Brain microvascular endothelial cell (primary cell): ENCODE measurements at places on chromosomes 13 and 19.

- peak; percentile 24 for DNase-seq
Measured at GRCh38 chr13:26017932-26018665, 33.7 kb downstream of the SHISA2 start.

DNA sequence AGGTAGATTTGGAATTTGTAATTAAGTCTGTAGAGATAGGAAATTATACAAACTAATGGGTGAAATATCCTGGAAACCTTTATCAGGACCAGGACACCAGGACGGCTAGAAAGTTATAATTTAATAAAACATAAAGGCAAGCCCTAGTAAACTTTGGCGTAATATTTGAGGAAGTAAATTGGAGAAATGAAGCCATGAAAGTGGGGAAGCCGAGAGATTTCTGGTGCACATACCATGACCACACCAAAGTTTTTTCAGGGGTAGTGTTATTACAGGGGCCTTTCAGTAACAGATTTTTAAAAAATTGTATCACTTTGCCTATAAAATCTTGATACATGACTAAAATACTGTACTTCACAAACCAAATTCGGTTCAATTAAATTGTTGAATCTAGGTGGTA, 54.7 kb upstream of the URAD start:
- no peak for DNase-seq

- no peak for DNase-seq
Measured at GRCh38 chr13:32845952-32846950, 170.0 kb upstream of the KL start.

DNA sequence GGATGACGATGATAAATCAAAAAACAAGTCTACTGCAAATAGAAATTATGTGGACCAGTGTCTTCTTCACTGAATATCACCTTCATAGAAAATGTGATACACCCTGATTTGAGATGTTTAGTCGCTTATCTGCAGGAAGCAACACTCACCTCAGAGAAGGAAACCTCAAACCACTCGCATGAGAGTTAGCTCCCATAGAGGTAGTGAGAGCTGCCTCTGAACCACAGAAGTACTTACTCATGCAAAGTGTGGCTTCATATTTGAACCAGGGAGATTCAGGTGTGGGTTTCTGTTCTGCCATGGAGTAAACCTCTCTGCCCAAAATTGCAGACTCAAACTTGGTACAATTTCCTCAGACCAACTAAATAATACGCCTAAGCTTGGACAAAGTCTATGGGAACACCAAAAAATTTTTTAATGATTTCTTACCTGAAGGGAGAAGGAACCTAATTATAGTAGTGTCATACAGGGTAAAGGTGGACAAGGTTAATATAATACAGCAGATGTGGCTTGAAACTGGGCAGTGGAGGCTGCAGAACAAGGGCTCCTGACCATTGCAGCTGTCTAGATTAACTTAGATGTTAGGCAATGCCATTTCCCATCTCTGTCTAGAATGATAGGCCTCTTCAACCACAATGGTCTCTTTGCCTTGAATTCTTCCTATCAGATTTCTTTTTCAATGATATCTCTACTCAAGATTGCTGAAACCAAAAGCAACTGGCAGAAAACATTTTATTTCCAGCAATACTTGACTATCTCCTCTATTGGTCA, 29.6 kb upstream of the RCBTB2 start:
- DNase-seq = no peak

DNA sequence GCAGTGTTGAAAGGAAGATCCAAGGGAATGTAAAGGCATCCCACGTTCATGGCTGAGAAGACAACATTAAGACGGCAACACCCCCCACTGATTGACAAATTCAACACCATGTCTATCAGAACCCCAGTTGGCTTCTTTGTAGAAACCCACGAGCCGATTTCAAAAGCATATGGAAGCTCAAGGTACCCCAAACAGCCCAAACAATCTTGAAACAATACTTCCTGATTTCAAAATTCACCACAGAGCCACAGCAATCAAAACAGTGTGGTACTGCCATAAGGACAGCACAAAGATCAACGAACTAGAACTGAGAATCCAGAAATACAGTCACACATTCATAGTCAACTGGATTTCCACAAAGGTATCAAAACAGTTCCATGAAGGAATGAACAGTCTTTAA, 6.2 kb downstream of the MIER2 start:
- DNase-seq = no peak

GRCh38 chr19:5122121-5122400, 153.1 kb downstream of the KDM4B start:
- no peak for DNase-seq

- no peak for DNase-seq
Measured at GRCh38 chr19:4829001-4829712, 2.4 kb downstream of the TICAM1 start.

- no peak for DNase-seq
Measured at GRCh38 chr13:78592584-78592983, 10.8 kb downstream of the POU4F1 start.

DNA sequence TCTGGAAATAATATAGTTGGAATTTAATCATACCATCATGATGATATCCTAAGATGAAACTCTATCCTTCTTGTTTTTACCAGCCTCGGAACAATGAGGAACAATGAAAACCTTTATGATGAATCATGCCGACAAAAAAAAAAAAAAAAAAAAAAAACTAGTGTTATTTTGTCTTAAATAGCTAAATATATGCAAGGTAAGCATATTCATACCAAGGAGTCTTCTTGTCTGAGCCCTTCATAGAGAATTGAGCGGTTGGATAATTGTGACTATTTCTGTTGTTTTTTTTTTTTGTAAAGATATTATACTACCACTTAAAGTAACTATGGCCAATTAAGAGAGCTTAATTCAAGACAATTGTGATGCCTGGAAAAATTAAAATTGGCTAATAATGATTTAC, 244.0 kb upstream of the PCDH9 start:
- no peak for DNase-seq

GRCh38 chr13:72473321-72473720, 254.1 kb downstream of the MZT1 start:
- DNase-seq = no peak

DNA sequence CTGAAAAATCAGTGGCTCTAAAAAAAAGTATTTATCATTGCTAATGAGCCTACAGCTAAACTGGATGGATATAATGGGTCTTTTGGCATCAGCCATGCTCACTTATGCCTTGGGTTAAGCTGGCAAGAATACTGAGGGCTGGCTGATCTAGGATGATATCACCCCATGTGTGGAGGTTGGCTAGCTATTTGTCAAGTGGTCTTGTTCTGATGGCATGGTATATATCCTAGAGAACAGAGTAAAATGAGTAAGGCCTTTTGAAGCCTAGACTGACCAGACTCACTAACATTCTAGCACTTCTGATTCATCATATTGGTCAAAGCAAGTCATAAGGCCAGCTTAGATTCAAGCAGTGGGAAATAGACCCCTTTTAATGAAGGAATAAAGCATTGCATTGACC, 383.0 kb downstream of the SLITRK1 start:
- peak; percentile 13 for DNase-seq

- peak; percentile 45 for DNase-seq
Measured at GRCh38 chr13:75437582-75438318, 44.2 kb downstream of the TBC1D4 start.

DNA sequence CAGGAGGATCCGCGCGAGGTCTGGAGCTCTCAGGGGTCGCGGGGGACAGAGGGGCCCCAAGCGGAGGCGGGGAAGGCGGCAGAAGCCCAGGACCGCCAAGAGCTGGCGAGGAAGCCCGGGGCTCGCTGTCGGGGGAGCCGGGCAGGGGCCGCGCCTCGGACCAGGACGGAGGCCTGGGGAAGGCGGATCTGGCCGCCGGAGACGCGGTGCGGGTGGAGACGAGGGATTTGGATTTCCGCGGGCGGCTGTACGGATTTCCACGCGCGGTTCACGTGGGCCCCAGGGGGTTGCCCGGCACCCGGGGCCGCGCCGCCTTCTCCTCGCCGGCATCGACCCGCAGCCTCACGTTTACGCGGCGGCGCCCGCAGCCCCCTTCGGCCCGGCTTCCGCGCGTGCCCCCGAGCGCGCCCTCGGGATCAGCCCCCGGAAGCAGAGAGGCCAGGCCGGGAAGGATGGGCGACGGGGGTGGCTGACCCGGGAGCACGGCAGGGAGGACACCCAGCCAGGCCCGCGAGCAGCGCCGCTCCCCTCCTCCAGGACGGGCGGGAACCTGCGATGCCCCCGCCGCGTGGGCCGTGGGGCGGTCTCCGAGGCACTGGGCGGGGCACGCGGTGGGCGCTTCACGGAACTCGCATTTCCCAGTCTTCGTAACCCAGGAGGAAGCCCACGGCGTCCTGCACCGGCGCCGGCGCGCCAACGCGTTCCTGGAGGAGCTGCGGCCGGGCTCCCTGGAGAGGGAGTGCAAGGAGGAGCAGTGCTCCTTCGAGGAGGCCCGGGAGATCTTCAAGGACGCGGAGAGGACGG, 4.7 kb downstream of the F7 start:
- no peak for DNase-seq

GRCh38 chr13:51241720-51242119, 19.5 kb downstream of the FAM124A start:
- DNase-seq = no peak

GRCh38 chr13:50353651-50354415, 338.6 kb downstream of the KCNRG start:
- peak; percentile 7 for DNase-seq

DNA sequence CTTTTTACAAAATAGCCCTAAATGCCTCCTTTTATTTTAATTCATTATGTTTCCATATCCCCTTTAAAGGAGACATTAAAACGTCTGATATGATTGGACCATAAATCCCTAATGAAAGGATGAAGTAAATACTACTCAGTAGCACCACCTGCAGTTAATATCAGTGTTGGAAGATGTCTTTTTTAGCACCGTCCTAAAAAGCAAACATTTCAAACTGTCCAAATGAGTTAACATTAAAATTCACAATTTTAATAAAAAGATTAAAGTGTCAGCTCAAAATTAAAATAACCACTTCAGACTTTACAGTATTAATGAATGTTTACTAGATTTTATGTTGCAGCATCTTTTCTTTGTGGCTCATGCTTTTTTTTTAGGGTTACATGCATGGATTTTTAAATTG, 12.3 kb downstream of the ZNF507 start:
- no peak for DNase-seq

GRCh38 chr13:31943591-31943990, 88.0 kb upstream of the FRY start:
- DNase-seq = no peak

- DNase-seq = no peak
Measured at GRCh38 chr19:35328851-35329285, at the start of gene CD22. Gene CD22 (plus strand): TSS chr19:35329187. CDS start chr19:35332041, 2,854 bp downstream.

DNA sequence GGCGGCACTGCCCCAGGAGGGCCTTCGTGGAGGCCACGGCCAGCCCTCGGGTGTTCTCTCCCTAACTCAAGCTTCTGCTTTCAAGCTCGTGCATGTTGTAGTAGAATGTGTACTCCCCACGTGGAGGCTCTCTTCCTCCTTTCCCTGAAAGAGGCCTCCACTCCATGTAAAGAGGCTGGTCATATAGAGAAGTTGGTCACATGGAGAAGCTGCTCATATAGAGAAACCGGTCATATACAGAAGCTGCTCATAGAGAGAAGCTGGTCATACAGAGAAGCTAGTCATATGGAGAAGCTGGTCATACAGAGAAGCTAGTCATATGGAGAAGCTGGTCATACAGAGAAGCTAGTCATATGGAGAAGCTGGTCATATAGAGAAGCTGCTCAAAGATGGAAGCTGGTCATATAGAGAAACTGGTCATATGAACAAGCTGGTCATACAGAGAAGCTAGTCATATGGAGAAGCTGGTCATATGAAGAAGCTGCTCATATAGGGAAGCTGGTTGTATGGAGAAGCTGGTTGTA, 152.5 kb downstream of the COL4A1 start:
- DNase-seq = no peak

DNA sequence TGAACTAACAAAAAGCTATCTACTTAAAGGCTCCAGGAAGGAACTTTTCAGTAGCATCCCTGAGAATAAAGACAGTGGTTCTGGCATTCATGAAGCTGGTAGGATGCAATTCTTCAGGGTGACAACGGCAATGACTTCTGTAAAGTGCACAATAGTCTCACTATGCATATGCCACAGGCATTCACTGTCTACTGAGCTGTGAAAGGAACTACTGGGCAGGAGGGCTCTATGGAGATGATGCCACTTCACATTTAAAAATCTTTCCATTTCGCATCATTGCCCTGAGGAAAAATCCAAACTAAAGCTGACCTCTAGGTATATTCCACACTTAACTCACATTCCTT, 2020.6 kb upstream of the PCDH20 start:
- no peak for DNase-seq

DNA sequence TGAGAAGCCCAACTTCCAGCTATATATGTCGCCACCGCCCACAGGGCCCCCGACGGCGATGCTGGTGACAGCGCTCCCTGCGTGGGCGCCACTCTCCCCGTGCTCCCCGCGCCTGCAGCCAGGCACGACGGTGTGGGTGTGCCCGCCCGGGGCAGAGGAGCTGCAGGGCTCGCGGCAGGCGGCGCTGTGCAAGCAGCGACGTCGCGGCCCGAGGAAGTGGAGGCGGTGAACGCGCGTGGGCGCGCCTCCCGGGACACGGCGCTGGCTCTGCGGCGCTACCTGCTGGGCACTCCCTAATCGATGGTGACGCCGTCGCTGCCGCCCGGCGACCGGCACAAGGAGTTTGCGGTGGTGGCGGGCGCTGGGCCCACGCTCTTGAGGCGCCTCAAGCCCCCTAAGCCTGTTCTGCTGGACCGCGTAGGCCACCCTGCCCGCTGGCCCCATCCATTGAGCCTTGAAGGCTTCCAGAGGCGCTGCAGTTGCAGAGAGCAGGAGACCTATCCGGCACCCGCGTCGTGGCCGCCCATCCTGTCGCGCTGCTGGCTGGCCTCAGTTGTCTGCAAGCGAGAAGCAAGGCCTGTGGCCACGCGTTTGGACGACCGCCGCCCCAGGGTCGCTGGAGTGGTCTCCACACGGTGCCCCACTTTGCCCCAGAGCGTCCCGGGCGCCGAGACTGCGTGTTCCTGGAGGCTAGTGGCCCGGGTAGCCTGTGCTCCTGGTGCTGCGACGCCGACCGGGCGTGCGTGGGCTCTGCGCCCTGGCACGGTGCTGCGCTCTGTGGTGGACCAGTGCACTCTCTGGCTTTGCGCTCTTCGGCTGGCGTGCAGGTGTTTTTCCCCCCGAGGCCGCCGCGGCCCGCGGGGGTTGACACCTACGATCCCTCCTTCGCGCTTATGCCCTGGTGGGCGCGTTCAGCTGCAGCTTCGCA, 23.1 kb downstream of the LRFN3 start:
- DNase-seq = no peak
